CD4-positive, alpha-beta T cell (primary cell): ENCODE measurements at places on chromosomes 13 and 19.

DNA sequence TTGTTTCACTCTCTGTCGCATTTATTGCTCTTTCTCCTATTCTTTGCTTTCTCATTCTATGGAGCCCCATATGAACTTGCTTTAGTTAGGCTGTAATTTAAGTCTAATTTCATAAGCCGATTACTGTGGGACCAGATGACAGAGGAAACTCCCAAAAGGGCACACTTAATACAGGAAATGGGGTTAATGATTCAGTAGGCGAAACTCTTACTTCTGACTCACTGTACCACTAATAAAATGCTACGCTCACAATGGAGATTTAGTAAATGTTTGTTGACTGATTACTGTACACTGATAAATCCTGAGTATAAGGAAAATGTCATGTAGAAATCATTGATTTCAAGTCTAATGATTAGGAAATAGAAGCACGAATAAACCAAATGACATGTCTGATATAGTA lies 276.4 kb downstream of the KLF5 start:
- peak; percentile 34 for DNase-seq

- DNase-seq, result peak; percentile 43
Measured at GRCh38 chr19:43470288-43470687, 4.9 kb upstream of the LYPD3 start.

GRCh38 chr19:39677961-39678889 lies 22.5 kb downstream of the LGALS16 start:
- DNase-seq, result no peak

DNA sequence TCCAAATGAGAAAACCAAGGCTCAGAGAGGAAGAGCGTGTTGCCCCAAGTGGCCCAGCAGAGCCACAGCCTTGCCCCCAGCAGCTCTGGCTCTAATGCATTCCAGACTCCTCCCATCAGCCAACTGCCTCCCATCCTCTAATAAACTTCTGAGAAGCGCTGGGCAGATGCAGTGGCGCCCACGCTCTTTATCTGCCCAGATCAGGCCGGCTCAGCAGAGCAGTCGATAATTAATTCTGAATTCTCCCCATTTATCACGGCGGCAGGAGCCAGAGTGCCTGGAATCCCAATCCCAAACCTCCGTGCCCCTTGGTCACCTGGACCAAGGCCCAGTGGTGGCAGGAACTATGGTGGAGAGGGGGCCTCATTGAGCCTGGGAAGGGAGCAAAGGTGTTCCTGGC lies 13.9 kb downstream of the TINCR start:
- DNase-seq, result no peak

DNA sequence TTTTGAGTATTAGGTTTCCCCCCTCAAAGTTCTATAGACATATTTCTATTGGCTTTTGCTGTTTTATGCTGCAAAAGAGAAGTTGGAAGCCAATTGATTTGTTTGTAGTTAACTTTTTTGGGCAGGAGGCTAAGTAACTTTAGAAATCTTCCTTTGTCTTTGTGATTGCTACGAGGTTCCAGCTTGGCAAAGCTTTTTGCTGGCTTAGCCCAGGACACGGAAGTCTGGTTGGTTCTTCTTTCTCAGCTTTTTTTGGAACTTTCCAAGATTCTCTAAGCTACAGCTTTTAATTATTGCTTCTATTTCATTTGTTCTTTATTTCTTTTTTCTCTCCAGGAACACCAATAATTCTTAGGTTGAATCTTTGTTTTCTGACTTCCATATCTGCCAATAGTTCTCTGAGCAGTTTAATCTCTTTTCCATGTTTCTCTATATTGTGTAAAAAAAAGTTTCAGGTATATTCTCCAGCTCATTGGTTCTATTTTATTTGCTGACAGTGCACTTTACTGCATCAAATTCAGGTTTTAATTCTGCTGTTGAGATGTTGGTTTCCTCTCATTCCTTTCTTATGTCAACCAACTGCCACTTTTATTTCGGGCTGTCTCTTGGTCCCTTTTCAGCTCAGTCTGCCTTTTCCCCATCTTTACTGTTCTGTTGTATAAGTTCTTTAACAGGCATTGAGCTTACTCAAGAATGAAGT lies 27.8 kb downstream of the MBNL2 start:
- DNase-seq, result no peak

DNA sequence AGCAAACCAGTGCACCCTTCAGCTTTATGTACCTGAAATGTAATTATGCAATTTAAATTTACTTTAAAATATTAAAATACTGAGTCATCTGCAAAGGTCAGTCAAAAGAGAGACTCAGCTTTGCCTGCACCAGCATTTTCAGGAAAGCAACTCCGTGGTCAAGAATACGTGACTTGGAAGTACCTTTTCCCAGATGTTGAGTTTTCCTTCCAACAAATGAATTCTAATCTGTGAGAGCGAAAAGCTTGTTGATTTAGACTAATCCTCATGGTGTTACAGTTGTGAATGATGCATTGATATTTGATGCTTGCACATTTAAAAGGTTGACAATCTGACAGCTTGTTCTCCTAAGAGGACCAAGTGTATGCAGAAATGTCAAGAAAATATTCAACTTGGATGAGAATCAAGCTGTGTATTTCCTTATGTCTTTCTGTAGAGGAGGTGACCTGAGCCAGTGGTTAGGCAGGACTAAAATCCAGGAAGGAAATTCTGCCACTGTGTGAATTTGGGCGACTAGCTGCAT lies 270.4 kb downstream of the ABCC4 start:
- no peak for DNase-seq

DNA sequence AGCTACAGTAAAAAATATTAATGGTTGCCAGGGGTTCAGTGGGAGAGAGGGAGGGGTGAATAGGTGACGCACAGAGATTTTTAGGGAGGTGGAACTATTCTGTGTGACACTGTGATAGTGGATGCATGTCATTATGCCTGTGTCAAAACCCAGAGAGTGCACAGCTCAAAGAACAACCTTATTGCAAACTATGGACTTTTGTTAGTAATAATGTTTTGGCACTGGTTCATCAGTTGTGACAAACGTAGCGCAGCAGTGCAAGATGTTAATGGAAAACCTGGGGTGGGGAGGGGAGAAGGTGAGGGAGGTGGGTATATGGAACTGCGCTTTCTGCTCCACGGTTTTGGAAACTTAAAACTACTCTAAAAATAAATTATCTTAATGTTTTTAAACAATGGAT lies 134.6 kb upstream of the RFC3 start:
- no peak for DNase-seq

- peak; percentile 81 for DNase-seq
Measured at GRCh38 chr19:46728693-46729339, 11.9 kb upstream of the PRKD2 start.

DNA sequence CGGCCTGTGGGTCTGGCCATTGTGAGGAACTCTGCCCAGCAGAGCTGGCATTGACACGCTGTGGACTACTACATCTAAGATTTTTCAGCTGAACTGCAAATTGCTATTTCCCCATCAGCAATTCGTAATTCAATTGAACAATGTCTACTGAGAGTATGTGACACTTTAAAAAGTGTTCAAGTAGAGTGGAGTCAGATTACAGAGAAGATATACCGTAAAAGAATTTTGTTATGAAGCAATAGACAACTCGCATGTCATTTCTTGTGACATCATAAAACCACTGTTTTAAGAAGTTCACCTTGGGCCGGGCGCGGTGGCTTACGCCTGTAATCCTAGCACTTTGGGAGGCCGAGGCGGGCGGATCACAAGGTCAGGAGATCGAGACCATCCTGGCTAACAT lies 32.5 kb upstream of the C1QTNF9 start:
- no peak for DNase-seq

DNA sequence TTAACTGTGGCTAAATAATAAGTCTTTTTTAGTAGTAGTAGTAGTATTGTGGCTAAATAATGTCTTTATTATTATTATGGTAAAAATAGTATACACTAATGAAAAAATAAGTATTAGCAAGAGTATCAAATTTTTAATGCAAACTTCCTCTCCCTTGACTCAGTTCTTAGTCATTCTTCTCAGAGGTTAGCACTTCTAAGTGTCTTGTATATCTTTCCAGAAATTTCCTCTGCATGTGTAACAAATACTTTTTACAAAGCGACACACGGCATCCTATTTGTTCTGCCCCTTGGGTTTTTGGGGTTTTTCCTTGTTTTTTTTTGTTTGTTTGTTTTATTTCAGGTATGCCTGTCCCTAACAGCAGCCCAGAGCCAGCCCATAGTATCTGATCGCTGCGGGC lies 20.9 kb downstream of the SIN3B start:
- DNase-seq, result no peak

DNA sequence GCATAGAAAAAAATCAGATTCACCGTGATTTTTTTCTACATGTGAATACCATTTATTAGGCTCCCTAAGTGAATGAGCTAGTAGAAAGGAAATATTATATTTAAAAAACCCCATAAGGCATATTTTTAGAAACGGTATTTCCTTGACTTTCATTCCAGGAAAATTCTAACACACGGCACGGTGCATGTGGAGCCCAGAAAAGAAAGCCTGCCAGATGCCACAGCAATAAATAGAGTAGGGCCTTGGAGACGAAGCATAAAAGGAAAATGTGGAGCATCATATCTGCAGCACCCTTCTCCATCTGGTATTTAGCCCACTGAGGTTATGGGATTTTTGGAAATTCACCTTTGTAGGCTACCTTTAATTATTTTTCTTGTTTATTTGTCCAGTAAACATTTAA lies 314.4 kb downstream of the ENOX1 start:
- no peak for DNase-seq

DNA sequence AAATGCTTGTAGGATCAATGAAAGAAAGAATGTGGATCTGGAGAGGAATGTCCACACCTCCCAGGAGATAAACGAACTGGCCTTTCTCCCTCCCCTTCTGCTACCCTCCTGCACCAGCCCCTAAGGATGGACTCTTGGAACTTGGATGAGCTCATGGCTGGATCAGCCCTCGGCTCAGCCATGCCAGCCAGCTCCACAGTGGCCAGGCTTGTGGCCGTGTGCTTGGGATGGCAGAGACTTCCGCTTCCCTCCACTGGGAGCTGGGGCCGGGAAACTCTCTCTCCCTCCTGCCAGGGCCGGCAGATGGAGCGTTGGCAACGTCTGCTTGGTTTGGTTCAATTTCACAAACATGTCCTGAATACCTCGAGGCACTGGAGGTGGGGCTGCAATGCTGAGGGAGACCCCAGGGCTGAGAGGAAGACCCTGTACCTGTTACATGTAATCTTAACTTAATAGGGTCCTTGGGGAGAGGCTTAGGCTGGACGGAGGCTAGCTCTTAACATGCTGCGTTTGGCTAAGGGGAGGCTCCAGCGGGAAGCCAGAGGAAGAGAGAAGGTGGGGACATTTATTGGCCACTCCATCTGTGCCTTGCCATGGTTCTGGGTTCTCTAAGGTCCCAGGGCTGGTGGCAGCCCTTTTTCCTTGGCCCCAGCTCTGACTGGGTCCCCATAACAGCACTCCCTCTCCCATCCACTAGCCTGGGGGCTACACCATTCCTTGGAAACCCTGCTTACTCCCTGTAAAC lies 152.5 kb downstream of the IER2 start:
- no peak for DNase-seq

- DNase-seq, result peak; percentile 44
Measured at GRCh38 chr19:17079710-17080439, 4.3 kb downstream of the MYO9B start.

DNA sequence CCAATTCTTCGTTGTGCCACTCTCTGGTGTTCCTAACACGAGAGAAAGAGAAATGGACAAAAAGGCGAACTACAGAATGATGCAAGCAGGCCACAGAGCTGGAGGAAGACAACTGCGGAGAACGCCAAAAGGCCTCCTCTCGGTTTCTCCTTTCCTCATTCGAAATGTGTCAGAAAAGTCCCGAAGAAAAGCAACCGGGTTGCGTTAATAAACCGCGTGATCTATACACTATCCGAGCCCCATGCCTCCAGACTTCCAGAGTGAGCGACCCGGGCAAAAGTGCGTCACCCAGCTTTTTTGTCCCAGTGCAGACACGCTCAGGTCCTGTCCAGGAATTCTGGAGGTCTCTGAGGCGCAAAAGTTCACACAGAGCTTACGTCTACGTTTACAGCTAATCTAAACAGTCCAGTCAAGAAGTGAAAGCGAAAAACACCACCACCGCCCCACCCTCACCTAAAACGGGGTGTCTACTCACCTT lies 413 bp downstream of the N4BP2L2 start:
- no peak for DNase-seq

DNA sequence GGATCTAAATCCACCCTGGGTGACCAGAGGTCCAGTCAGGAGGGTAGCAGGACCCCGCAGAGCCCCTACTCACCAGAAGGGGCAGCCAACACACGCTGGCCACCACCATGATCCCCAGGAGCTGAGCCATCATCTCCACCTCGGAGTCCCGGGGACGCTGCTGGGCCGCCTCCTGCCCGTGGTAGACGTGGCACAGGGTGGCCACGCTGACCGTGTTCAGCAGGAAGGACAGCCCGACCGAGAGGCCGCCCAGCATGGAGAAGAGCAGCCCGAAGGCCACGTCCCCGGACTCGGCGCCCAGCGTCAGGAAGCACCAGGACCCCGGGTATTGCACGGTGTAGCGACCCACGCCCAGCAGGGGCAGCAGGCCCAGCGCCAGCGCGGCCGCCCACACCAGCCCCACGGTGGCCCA lies 6.9 kb downstream of the TBXA2R start:
- DNase-seq, result no peak

- no peak for DNase-seq
Measured at GRCh38 chr13:97328222-97328790, 105.7 kb upstream of the RAP2A start.

DNA sequence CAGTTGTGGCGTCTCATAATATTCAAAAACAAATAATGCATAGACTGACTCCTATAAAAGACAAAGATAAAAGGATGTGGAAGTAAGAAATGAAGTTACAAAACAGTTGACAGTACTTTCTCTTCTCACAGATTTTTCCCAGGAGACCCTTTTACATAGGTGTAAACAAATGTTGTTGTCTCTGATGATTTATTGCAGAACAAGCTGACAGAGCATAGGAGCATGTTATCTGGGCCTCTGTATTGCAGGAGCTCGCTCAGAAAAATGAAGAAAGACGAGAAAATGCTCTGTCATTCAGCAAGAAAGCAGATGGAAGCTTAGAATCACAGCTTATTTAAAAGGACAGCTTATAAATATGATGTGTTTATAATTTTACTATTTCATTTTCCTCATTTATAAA lies 353.6 kb upstream of the GPC6 start:
- no peak for DNase-seq

- no peak for DNase-seq
Measured at GRCh38 chr13:102847272-102848234, 1.7 kb downstream of the ERCC5 start.

- DNase-seq, result peak; percentile 73
Measured at GRCh38 chr19:35879770-35880317, 11.5 kb downstream of the APLP1 start.
